ENCODE measurements at places on chromosomes 4 and X. TPM values are rescaled to one million over a fixed set of nuclear protein-coding genes. Genes with fewer than 3 reads are reported as not detected.

- no peak for ATAC-seq
These were observed at the start of gene EDNRA for GRCh38 chr4:147480891-147481576. Gene EDNRA, plus strand, starts transcription at chr4:147481097. Its CDS starts 4,585 bp downstream, at chr4:147485682.

Gene RGN
- total RNA-seq = not detected

- no peak for ATAC-seq
These were observed 183.5 kb upstream of the RBPJ start for GRCh38 chr4:26137288-26137687.

Gene BST1
- total RNA-seq = 0.58 TPM

Gene ADGRL3
- not detected for total RNA-seq

GRCh38 chr4:156388826-156389225, 435.2 kb upstream of the CTSO start:
- ATAC-seq = no peak

DNA sequence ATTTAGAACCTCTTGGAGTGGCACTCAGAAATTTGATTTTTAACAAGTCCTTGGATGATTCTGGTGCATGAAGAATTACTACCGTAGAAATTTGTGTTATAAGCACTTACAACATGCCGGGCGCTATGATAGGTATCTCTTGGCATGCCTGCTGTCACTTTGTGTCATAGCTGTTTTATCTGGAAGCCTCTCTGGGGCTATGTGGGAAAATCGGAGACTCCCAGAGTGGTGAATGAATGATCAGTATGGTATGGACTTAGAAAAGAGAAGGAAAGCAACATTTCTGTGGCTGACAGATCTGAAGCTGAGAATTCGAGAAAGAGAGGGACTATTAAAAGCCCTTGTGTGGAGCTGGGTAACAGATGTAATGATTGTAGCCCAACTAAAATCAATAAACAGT, 177.4 kb upstream of the MAMLD1 start:
- no peak for ATAC-seq

- ATAC-seq = no peak
These were observed 20.3 kb downstream of the HUWE1 start for GRCh38 chrX:53666171-53666570.

Gene CXCL3
- total RNA-seq = not detected

DNA sequence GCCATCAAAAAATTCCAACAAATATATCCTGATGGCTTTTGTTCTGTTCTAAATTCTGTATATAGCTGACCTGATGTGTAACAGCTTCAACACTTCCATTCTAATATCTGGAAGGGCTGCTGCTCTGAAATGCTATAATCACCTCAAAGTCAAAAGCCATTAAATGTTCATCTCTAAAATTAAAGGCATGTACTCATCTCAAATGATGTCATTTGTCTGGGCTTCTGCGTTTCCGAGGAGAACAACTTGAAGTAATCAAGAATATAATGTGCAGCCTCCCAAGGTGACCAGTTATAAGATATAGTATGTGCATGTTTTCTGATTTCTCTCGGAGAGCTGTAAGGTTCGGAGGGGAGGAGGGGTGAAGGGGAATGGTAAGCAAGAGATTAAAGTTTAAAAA, 237.6 kb downstream of the SCFD2 start:
- ATAC-seq = no peak

DNA sequence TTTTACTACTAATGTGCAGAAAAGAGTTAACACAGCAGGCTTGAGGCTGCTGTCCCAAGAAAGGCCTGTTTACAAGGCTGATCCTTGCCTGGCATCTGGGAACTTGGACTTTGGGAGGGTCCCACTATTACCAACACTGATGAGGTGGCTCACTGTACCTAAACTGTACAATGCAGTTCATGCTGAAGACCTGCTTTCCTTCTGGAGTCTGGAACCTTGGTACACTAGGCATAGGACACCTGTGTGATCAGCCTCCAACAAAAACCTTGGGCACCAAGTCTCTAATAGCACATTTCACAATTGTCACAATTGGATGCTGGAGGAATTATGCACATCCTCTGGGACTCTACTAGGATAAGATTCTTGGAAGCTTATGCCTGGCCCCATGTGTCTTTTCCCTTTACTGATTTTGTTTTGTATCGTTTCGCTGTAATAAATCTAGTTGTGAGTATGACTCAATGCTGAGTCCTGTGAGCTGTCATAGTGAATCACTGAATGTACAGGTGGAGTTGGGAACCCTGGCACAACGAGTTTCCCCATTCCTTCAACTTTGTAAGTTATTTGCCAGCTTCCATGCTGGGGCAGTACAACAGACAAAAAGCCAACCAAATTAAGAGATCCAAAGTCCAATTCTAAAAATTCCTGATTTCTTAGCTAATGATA, 45.9 kb downstream of the TEC start:
- no peak for ATAC-seq

GRCh38 chrX:1281521-1281920, 12.9 kb downstream of the CSF2RA start:
- ATAC-seq = no peak

GRCh38 chrX:102712216-102712966, at the start of gene GPRASP2:
Gene GPRASP2, plus strand, starts transcription at chrX:102712448. Its CDS starts 2,422 bp downstream, at chrX:102714870.
- ATAC-seq = peak; percentile 21

DNA sequence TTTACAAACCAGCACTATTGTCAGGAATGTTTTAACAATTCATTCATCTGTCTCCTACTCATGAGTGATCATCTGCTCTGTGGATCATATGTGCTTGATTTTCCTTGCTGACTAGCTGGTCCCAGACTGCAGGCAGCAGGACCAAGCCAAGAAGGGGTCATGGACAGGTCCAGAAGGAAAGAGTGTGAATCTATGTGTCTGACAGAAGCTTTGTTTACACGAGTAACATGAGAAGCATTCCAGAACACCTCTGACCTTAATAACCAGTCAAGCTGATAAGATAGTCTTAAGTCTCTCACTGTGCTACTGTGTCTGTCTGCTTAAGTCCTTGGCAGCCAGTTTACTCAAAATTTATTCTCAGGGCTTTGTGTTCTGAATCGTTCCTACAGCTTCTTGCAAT, 39.0 kb downstream of the GUCY1A1 start:
- ATAC-seq = no peak

GRCh38 chr4:174561560-174561959, 39.3 kb upstream of the HPGD start:
- no peak for ATAC-seq

- ATAC-seq = no peak
These were observed 8.2 kb upstream of the TLR10 start for GRCh38 chr4:38791010-38791409.

- no peak for ATAC-seq
These were observed 164.7 kb downstream of the EVC2 start for GRCh38 chr4:5543681-5544080.

DNA sequence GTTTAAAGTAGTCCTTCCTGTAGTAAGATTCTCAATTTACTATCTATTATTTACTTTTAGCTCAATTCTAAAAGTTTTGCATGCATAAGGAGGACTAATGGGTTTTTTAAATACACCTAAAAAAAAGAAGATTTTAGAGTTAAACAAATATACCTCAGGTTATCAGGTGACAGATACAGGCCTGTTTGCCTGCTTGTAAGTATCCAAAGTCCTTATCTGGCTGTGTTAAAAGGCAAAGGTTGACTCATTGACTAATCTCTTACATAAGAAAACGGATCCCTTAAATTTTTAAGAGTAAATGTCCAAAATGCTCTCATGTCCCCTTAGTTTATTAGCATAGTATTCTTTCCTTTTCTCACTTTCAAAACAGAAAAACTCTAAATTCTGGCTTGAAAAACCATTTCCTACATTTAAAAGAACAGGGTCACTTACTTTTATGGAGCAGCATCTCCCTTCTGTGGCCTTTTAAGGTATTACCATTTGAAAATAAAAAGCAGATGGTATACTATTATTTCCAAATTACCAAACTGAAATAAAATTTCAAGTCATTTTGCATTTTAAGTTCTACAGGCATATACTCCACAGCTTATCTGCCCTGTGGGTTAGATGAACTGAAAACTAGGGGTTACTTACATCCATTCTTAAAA, 4.5 kb downstream of the CBR4 start:
- ATAC-seq = no peak

GRCh38 chrX:65488495-65488894, 46.1 kb downstream of the LAS1L start:
- no peak for ATAC-seq

Gene DKK2
- not detected for total RNA-seq

DNA sequence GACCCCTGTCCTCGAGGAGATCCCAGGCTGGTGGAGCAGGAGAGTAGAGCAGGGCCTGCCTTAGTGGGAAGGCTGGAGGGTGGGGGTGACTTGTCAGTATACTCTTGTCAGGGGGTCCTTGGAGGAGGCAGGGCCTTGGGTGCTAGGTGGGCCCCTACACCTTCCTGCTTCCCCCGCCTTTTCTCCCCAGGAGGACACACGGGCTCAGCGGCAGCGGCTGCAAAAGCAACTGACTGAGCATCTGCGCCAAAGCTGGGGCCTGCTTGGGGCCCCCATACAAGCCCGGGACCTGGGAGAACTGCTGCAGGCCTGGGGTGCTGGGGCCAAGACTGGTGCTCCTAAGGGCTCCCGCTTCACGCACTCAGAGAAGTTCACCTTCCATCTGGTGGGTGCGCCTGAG, 11.3 kb downstream of the CCDC22 start:
- no peak for ATAC-seq

GRCh38 chrX:13667919-13668318, 15.0 kb downstream of the TCEANC start:
- ATAC-seq = no peak

Gene MAGEC3
- total RNA-seq = not detected

DNA sequence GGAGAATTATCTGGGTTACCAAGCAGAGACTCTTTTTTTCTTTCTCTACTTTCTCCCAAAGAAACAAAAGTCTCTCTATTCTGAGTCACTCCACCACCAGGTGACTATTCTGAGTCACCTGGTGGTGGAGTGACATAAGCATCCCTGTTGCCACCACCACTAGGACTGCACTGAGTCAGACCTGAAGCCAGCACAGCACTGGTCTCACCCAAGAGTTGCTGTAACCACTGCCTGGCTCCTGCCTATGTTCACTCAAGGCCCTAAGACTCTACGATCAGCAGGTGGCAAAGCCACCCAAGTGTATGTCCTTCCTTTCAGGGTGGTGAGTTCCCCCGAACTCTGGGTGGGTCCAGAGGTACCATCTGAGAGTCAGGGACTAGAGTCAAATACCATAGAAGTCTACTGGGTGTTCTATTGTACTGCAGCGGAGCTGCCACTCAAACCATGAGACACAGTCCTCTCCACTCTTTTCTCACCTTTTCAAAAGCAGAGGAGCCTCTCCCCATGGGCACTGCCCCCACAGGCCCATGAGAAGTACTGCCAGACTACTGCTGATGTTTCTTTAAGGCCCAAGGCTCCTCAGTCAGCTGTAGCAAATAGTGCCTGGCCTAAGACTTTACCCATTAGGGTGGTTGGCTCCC, 209.6 kb upstream of the IRS4 start:
- peak; percentile 52 for ATAC-seq

DNA sequence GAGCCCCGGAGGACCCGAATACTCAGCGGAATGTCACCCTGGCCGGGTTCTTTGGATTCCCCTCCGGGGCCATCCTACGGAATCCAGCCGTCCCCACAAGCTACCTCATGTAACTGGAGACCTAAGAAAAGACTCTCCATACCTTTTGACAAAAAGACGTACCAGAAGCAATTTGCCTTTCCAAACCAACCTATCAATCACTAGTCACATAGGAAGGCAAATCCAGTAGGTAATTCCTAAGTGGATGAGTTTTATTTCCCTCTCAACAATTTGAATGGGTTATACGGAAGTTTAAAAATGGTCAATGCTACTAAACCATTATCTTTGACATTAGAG, 16.8 kb downstream of the POU4F2 start:
- no peak for ATAC-seq

DNA sequence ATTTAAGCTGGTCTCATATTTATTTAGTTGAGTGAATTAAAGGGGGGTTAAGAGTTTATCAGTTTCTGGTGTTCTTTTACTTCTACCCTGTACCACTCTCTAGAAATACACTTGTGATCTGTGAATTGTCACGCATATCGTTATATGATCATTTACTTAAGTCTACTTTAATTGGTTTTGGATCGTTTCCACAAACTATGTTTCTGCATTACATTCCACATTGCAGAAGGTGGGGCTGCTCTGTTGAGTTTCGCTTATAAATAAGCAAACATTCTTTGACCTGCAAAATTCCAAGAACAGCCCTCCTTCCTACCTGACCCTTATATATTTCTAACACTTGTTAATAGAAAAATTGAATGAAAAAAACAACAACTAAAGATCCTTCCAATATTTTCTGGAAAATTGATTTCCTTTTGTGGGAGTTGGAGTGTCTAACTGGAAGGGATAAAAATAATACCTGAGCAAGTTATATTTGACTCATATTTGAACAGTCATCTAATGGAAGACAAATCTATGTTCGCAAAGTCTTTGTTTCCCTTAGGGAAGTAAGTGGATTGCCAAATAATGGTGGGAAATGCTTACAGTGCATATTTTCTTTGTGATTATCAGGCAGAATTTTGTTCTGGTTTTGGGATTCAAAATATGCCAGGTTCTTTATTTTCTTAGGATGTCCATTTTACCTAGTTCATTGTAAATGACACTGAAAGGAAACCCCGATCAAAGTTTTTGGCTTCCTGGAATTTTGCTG, 152.7 kb downstream of the RELL1 start:
- ATAC-seq = no peak

- ATAC-seq = no peak
These were observed 2.9 kb downstream of the GPR78 start for GRCh38 chr4:8582941-8583654.

DNA sequence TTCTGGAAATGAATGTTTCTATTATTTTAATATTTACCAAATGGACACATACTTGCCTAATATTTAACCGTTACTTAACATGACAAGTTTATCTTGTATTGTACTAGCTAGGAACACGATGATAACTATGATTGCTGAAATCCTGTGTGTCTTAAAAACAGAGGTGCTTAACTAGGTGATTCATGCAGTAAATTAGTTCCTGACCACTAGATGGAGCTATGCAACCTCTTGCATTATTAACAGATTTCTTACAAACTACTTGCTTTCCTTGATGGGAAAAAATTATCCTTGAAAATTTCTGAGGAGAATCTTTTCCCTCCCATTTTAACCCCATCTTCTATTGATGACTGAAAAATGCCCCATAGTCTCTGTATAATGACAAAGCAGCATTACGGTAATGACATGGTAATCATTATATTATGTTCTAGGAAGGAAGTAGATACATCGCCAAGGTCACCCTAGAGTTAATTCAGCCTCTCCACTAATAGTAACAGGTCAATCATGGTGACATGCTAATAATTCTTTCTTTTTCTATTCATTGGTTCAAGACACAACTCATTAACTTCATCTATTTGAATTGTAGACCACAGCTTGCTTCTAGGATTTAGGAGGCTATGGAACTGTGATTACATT, 844.2 kb downstream of the RAPGEF2 start:
- ATAC-seq = no peak

DNA sequence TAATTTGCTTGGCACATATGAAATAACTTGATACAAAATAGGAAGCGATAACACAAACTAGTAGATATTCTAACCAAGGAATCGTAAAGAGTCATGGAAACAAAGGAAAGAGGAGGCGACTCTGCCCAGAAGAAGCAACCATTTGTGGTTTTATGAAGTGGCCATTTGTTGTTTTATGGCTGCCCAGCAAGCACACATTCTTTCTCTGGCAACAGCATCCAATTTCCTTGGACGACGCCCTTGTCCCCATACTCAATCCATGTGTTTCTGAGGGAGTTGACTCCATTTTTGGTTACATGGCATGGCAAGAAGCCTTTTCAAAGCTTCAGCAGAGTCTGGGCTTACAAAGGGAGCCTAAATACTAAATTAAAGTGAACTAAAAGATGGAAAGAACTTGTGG, 295.1 kb downstream of the INPP4B start:
- no peak for ATAC-seq

GRCh38 chr4:42673082-42673425, 16.1 kb upstream of the ATP8A1 start:
- ATAC-seq = peak; percentile 46

GRCh38 chrX:358651-359143, 28.0 kb downstream of the PPP2R3B start:
- no peak for ATAC-seq

Gene TMEM131L
- total RNA-seq = 30.9 TPM
